ENCODE measurements at places on chromosomes 4 and X. TPM values are rescaled to one million over a fixed set of nuclear protein-coding genes. Genes with fewer than 3 reads are reported as not detected.

Gene GUCY1A1
- 2.3 TPM for polyA plus RNA-seq

Gene EFHC2
- polyA plus RNA-seq = not detected

- no peaks in the 10 kb centered on the region for H3K36me3 ChIP-seq
- H3K4me3 ChIP-seq = no peak overlapping the region
- H3K4me1 ChIP-seq = no peaks in the 10 kb centered on the region
- DNase-seq = no peak
- H3K27ac ChIP-seq = no peak overlapping the region
Measured at GRCh38 chrX:5595570-5595969, 633.1 kb downstream of the NLGN4X start.

GRCh38 chr4:81486502-81486901 lies 14.8 kb upstream of the RASGEF1B start:
- no peak for DNase-seq
- no peaks in the 10 kb centered on the region for H3K36me3 ChIP-seq
- no peaks in the 10 kb centered on the region for H3K27me3 ChIP-seq
- no peak overlapping the region for H3K4me3 ChIP-seq
- no peak overlapping the region for H3K27ac ChIP-seq
- peaks cover 26% of the 10 kb centered on the region for H3K4me1 ChIP-seq

GRCh38 chr4:53195815-53196661 lies 169.8 kb downstream of the SCFD2 start:
- H3K27ac ChIP-seq = no peak overlapping the region
- H3K4me3 ChIP-seq = no peak overlapping the region
- no peaks in the 10 kb centered on the region for H3K36me3 ChIP-seq
- peaks cover 7% of the 10 kb centered on the region for H3K4me1 ChIP-seq

Gene SMIM31
- polyA plus RNA-seq = not detected

GRCh38 chr4:142435599-142436235 lies 410.4 kb downstream of the INPP4B start:
- no peak overlapping the region for H3K27ac ChIP-seq
- no peaks in the 10 kb centered on the region for H3K27me3 ChIP-seq
- H3K4me1 ChIP-seq = no peaks in the 10 kb centered on the region
- no peak overlapping the region for H3K4me3 ChIP-seq

Gene PRKG2
- 1.9 TPM for polyA plus RNA-seq

- no peak overlapping the region for H3K27ac ChIP-seq
- no peak for DNase-seq
- no peak overlapping the region for H3K4me3 ChIP-seq
Measured at GRCh38 chrX:110915111-110915510, 119.5 kb upstream of the CHRDL1 start.

- no peaks in the 10 kb centered on the region for H3K36me3 ChIP-seq
- peaks cover 8% of the 10 kb centered on the region for H3K27me3 ChIP-seq
Measured at GRCh38 chr4:114015444-114015899, 36.0 kb upstream of the ARSJ start.
